ENCODE measurements at places on chromosomes 12 and 14. TPM values are rescaled to one million over a fixed set of nuclear protein-coding genes. Genes with fewer than 3 reads are reported as not detected.

The OR6C2 gene
- polyA plus RNA-seq = not detected

The CDK17 gene
- 119 TPM for polyA plus RNA-seq

The VRTN gene
- not detected for polyA plus RNA-seq

The SRRM4 gene
- polyA plus RNA-seq = 10.5 TPM

The ANO4 gene
- 11.1 TPM for polyA plus RNA-seq

The ACRBP gene
- 4.7 TPM for polyA plus RNA-seq

The TAS2R43 gene
- 1.1 TPM for polyA plus RNA-seq

The ADCY4 gene
- polyA plus RNA-seq = not detected

The RFX4 gene
- not detected for polyA plus RNA-seq

The NTF3 gene
- polyA plus RNA-seq = not detected

The OR6C70 gene
- not detected for polyA plus RNA-seq

The ASB2 gene
- polyA plus RNA-seq = not detected

The SLC6A12 gene
- polyA plus RNA-seq = 0.22 TPM

The PRKAG1 gene
- 71.0 TPM for polyA plus RNA-seq

The TPH2 gene
- polyA plus RNA-seq = 0.12 TPM

The CCND2 gene
- polyA plus RNA-seq = 16.9 TPM

The SSPN gene
- polyA plus RNA-seq = not detected

The PPM1H gene
- 3.9 TPM for polyA plus RNA-seq

The SMOC1 gene
- polyA plus RNA-seq = 4.1 TPM

The VIPAS39 gene
- 31.1 TPM for polyA plus RNA-seq

The KRT77 gene
- polyA plus RNA-seq = not detected

The LRRK2 gene
- 0.54 TPM for polyA plus RNA-seq

The TMPRSS12 gene
- polyA plus RNA-seq = not detected

The ALDH6A1 gene
- 11.1 TPM for polyA plus RNA-seq

The SYNDIG1L gene
- 2.0 TPM for polyA plus RNA-seq

The FOXN4 gene
- 0.14 TPM for polyA plus RNA-seq

The RPAP3 gene
- 39.7 TPM for polyA plus RNA-seq

The PSME2 gene
- 73.3 TPM for polyA plus RNA-seq

The PPM1A gene
- 52.1 TPM for polyA plus RNA-seq

The SLC10A1 gene
- not detected for polyA plus RNA-seq

The KRT74 gene
- not detected for polyA plus RNA-seq

The STAT6 gene
- polyA plus RNA-seq = not detected

The BTG1 gene
- 12.9 TPM for polyA plus RNA-seq

The MAP3K9 gene
- 10.4 TPM for polyA plus RNA-seq

The GLT1D1 gene
- 3.9 TPM for polyA plus RNA-seq

The KRT85 gene
- polyA plus RNA-seq = not detected

The NRXN3 gene
- 110 TPM for polyA plus RNA-seq

The LRRC10 gene
- not detected for polyA plus RNA-seq

All from neural cell (in vitro differentiated cells).